ENCODE measurements at places on chromosomes 2 and 18. TPM values are rescaled to one million over a fixed set of nuclear protein-coding genes. Genes with fewer than 3 reads are reported as not detected.

Gene DYNAP
- polyA plus RNA-seq = not detected

Gene IL36G
- not detected for polyA plus RNA-seq

Gene ALLC
- polyA plus RNA-seq = not detected

Gene HOXD10
- not detected for polyA plus RNA-seq

Gene MOB4
- 23.9 TPM for polyA plus RNA-seq

DNA sequence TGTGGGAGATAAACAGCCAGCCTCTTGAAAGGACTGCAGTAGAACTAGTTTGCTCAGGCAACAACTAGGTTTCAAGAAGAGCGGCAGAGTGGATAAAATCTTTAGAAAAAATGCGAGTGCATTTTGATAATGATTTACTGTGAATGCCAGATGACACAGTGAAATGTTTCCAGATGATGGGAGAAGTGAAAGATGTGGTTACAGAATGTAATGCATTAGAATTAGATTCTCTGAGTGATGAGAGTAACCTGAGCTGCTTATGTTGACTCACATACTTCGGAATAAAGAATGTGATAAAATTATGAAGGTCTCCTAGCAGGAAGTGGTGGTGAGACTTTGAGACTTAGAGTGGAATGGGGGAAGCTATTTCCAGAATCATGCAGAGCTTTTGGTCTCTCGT, 184.3 kb downstream of the GULP1 start:
- DNase-seq = no peak

- DNase-seq = no peak
Observed at GRCh38 chr2:25131567-25132298, 36.6 kb downstream of the POMC start.

- no peak for DNase-seq
Observed at GRCh38 chr18:68387246-68387645, 327.7 kb downstream of the TMX3 start.

DNA sequence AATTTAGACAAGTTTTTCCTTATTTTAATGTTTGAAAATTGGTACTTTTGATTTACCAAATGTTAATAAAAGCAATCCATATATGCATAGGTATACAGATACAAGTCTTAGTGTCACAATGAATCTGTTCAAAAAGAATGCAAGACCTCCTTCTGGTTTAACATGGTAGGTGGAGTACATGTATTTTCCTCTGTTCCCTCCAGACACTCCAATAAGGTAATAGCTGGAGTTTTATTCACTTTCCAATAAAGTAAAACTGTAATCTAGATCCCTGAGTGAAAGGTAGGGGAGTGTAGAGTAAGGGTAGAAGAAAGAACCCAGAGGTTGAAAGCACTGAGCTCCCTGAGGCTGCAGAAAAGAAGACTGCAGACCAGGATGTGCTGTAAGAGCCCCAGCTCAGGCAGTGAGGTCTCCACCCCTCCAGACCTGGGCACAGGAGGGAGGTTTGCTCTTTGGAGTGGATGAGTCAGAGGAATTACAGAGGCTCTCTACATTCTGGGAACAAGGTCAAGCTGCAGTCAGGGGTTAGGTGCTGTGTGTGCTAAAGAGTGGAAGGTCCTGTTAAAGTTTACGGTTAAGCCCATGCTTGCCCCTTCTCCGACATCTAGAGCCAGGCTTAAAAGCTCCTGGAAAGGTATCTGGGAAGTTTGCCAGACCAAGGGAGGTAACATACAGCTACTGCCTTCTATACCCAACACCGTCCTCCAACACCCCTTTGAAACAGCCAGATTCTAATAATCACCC, 27.6 kb upstream of the STAT1 start:
- no peak for DNase-seq

DNA sequence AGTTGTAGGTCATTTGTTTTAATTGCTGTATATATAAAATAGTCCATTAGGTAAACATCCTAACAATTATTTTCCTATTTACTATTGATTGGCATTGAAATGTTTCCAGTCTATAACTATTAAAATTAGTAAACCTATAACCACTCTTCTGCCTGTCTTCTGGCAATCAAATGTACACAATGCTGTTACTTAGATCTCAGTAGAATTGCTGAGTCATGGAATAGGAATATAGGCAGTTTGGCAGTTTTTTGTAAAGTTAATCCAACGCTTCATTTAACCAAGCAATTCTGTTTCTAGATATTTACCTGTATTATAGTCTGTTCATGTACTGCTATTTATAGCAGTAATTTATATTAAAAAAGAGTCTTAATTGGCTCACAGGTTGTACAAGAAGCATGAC, 518.1 kb downstream of the DCDC2C start:
- DNase-seq = no peak

DNA sequence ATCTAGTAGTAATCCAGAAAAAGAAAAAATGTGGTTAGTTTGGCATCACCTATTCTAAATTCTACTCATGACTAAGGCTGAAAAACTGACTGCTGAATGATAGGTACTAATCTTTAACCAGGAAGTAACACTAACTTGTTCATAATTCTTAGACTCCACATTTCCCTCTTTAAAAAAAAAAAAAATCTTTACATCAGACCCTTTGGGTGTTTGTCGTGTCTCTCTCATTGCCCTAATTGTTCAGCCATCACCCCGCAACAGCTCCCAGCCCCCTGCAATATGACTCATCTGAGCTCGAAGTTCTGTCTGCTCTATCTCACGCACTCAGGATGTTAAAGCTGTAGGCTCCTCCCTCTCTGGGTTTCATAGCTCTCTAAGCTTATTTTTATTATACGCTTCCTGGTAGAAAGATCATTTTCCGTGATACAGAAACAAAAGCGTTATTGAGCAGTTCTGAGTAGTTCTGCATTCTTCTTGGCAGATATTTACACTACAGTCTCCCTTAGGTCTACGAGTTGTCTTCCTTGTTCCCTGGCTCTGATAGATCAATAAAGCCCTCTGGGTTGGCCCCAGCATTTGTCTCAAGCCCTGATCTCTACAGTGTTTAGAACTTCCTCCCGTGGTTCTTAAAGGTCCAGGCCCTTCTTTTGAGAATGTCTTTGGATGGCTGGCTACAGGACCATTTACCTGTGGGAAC, 95.6 kb downstream of the TNFRSF11A start:
- DNase-seq = peak; percentile 92

- no peak for DNase-seq
Observed at GRCh38 chr18:615092-615521, 18.3 kb downstream of the CLUL1 start.

DNA sequence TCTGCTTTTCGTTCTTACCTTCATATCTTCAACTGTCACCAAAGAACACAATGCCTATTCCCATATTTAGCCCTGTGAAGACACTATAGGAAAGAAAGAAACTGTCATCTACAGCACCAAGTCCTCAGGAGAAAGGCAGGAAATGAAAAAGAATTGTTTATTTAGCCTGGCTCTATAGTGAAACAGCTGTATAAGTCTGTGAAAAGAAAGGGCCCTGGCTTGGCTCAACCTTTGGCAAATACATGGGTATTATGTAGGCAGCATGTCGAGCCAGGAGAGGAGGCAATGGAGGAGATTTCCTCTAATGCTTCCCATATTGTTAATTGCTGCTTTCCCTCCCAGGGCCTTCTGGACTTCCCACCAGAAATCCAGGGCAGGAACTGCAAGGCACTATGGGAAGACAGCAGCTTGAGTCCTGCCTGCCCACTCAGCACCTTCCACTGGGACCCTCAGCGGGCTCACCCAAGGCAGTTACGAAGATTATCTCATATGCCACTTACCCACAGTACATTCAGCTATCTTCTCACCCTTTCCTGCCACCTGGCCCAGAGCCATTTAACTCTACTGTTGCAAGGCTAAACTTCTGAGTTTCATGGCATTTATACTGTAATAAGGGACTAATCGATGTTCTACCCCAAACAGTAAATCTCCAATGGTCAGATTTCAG, 30.1 kb downstream of the SLC8A1 start:
- DNase-seq = peak; percentile 42

DNA sequence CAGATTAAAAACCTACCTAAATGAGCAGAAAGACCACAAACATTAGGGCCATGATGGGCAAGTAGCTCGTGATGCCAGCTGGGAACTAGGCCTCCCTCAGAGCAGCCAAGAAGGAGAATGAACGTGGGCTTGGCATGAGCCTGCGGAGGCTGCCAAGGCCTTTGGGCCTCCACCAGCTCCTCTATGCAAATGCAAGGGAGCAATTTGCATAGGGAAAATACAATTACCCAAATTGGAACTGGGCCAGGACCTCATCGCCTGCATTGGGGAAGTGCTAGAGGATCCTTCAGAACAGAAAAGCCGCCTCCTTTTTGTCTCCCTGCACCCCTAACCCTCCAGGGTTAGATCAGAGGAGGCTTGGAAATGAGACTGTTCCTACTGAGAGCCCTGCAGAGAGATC, 326.4 kb downstream of the SMAD2 start:
- DNase-seq = no peak

DNA sequence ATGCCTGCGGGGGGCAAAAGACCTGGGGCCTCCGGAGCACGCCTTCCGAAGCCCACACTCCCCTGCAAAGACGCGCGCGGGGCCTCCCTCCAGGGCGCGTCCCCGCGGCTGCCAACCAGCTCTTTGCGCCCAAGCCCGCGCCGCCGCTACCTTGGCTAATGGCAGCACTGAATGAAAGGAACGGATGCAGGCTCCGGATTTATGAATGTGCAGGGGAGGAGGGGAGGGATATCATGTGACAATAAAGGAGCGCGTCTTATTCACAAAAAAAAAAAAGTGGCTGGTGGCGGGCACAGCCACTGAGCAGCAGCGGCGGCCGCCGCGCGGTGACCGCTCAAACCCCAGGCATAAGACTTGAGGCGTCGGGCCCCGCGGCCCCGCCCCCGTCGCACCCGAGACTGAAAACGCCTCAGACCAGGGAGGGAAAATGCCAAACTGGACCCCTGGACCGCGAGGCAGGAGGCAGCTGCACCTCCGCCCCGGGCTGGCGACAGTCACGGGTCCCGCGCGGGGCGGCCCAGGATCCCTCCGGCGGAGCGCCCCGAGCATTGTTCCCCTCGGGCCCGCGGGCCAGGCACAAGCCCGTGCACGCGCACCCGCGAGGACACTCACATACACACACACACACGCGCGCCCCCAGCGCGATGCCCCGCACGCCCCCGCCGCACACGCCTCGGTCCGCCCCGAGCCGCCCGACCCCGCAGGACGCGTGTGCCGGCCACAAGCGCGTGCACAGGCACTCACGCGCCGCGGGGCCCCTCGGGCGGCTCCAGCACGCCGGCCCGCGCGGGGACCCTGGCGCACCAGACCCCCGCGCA, 1.6 kb downstream of the SPRED2 start:
- DNase-seq = peak; percentile 23

GRCh38 chr2:215028231-215028630, 110.2 kb downstream of the ABCA12 start:
- DNase-seq = no peak

DNA sequence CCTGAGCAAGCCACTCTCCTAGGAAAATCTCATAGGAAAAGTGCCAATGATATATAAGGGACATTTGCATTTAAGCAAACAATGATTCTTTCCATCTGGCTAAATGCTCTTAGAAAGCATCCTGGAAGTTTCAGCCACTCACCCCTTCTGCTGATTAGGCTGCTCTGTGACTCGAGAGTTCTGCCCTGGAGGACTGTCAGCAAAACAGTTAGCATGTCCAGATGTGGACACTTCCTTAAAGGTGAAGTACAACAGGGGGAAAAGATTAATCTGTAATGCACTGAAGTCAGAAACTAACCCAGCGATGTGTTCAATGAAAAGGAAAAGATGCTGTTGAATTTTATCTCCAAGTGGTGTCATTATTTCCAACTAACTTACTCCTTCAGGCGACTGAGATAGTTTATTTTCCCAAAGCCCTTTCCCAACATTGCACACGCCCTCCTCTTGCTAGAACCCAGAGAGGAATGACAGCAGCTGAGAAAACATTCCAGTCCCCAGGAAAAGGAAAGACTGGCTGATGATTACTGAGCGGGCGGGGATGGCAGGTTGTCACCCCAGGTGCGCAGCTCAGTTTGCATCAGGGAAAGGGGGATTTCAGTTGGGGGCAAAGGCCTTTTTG, 214.0 kb downstream of the SS18 start:
- DNase-seq = peak; percentile 15
